Suppressor macrophage (primary cell): ENCODE measurements at places on chromosomes 4 and X.

GRCh38 chrX:113136836-113137235 lies 296.2 kb upstream of the AMOT start:
- DNase-seq, result no peak

DNA sequence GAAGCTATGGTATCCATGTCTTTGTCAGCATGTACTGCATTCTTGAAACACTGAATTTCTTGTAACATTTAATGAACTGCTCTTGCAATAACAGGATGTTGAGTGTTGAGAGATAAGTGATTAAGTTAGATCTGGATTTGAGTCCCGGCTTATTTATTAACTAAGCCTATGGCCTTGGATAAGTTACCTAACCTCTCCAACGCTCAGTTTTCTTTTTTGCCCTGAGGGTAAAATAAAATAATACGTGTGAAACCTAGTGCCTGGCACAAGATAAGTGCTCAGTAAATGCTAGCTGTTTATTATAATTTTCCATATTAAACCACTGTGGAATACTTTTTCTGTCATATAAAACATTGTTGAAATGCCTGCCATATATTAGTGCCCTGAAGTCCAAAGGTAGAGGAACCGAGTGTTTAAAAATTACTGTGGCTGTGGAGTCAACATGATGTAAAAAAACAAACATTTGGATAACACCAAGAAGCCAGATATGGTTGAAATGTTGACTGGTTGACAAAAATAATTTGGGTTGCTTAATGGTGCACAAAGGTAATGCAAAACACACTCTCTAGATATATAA lies 58.6 kb upstream of the ALB start:
- no peak for DNase-seq

DNA sequence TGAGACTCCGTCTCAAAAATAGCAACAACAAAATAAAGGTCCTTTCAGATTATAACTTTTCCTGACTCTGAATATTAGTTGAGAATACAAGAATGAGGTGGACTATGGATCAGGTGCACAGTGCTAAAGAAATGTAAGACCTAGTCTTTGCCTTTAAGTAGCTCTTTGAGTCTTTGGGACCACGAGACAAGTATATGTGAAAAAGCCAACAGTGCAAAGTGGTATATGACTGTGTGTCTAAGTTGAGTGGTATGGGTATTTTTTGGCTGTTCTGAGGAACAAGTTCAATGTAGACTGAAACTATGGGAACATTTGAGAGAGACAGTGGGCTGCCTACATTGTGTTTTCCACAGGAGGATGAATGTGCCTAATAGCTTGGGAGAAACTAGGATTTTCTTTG lies 2.8 kb downstream of the GAB1 start:
- DNase-seq, result no peak

DNA sequence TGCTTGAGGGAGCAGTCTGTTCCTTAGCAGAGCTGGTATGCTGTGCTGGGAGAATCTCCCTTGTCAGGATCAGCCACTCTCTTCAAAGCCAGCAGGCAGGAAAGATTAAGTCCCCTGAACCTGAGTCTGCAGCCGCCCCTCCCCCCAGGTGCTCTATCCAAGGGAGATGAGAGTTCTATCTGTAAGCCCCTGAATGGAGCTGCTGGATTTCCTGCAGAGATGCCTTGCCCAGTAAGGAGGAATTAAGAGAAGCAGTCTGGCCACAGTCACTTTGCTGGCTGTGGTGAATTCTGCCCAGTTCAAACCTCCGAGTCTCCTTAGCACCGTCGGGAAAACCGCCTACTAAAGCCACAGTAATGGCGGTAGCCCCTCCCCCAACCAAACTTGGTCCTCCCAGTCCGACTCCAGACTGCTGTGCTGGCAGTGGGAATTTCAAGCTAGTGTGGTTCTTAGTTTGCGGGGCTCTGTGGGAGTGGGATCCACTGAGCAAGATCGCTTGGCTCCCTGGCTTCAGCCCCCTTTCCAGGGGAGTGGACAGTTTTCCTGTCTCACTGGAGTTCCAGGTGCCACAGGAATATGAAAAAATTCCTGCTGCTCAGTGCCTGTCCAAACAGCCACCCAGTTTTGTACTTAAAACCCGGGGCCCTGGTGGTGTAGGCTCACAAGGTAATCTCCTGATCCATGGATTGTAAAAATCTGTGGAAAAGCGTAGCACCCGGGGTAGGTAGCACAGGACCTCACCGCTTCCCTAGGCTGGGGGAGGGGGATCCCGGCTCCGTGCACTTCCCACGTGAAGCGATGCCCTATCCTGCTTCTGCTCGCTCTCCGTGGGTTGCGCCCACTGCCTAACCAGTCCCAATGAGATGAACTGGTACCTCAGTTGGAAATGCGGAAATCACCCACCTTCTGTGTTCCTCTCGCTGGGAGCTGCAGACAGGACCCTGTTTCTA lies 38.0 kb downstream of the RAB28 start:
- no peak for DNase-seq

- no peak for DNase-seq
Measured at GRCh38 chrX:56800801-56801200, 71.8 kb downstream of the NBDY start.

- DNase-seq, result no peak
Measured at GRCh38 chrX:123357941-123358340, 173.9 kb downstream of the GRIA3 start.

DNA sequence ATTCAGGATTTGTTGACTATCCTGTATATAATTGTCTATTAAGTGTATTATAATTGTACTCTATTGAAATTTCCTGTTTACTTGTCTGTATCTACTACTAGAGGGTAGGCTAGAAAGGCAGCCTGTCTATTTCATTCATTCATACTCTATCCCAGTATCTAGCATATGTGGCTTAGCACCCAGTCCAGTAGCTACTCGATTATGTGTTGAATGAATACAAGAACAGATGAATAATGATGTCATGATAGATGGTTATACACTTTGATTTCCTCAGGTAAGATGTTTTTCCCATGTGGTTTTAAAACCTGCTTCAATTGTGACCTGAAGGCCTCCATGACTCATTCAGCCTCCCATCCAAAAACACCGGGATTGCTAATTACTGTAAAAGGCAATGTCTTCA lies 68.0 kb downstream of the IL21 start:
- no peak for DNase-seq

- peak; percentile 6 for DNase-seq
Measured at GRCh38 chr4:151604238-151604637, 156.6 kb downstream of the GATB start.

GRCh38 chrX:150942942-150943594 lies 40.1 kb upstream of the HMGB3 start:
- DNase-seq, result no peak

GRCh38 chrX:110944751-110945675 lies 149.4 kb upstream of the CHRDL1 start:
- DNase-seq, result no peak

- no peak for DNase-seq
Measured at GRCh38 chrX:973010-973632, 239.3 kb downstream of the CRLF2 start.

DNA sequence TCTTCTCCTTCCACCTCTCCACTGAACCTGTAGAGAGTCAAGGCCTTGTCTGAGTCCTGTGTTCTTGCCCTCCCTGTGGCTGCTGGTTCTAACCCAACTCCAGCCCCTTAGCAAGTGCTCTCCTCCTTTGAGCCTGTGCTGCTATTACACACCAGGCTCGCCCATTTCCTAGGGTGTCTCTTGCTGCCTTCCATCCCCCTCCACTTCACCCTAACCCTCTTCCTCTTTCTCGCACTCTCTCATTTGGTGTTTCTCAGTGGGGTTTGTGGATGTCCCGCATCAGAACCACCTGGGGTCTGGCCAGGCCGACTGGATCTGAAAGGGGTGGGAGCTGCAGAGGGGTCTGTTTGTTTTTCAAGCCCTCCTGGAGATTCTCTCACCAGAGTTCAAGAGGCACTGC lies 156.7 kb downstream of the SPRY1 start:
- DNase-seq, result peak; percentile 13

DNA sequence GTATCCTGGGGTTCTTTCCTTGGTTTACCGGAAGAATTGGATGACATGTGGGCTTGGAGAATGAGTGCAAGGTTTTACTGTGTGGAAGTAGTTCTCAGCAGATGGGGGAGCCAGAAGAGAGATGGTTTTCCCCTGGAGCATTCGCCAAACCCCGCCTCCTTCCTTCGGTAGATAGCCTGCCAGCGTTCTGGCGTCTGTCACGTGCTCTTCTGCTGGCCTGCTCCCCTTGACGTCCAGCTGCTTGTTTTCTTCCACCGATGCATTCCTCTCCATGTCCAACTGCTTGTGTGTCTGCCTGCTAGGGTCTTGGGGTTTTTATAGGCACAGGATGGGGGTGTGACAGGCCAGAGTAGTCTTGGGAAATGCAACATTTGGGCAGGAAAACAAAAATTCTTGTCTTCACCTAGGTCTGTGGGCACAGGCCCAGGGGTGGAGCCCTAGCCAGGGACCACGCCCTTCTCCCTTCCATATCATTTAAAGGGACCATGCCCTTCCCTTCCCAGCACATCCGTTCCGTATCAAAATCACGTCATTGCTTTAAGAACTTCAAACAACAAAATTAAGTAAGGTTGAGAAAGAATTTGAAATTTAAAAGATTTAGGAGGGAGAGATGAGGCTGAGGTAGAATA lies 538.7 kb upstream of the SMIM31 start:
- no peak for DNase-seq

- DNase-seq, result no peak
Measured at GRCh38 chr4:16818005-16818404, 80.4 kb downstream of the LDB2 start.

DNA sequence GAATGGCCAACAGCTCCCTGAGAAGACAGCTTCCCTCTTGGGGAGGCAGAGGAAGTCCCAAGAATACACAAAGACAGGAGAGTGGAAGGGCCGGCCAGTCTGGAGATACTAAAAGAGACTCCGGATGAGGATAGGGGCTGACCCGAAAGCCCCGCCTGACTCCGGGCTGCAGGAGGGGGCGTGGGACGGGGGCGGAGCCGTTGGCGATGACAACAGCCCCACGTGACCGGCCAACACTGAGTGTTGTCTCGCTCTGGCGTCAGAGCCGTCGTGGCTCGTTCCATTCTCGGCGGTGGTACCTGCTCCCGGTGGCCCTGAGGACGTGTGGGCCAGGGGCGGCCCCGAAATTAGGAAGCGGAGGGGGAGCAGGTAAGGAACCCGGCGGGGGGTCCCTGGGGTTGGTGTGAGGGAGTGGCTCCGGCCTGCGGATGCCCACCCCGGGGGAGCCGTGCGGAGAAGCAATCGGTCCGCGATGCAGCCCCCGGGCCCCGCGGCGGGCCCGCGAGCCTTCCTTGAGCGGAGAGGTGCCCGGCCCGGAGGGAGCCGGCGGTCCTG lies at the start of gene BEX4:
TSS of gene BEX4 (plus strand) at position 239 of the 555 bp plus-strand sequence. CDS start 1,046 bp downstream, outside the sequence.
- DNase-seq, result peak; percentile 87

GRCh38 chr4:46249516-46249915 lies 125.7 kb upstream of the GABRG1 start:
- no peak for DNase-seq

DNA sequence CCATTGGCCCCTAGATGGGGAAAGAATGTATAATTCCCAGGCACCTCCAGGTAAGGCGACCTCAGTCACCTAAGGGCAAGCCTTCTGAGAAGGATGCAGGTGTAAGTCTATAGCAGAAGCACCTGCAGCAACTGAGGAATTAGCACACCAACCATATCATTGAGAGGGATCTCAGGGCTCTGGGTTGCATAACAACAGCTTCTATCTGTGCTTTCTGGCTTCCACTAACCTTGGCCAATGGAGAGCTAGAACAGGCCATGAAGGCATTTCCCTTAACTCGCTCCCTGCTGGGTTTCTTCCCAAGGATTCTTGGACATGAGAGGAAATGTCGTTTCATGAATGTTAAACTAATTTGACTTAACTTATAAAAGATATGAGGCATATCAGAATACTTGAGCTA lies 177.8 kb upstream of the GK2 start:
- no peak for DNase-seq

- DNase-seq, result no peak
Measured at GRCh38 chr4:176546975-176547374, 227.2 kb downstream of the SPCS3 start.

DNA sequence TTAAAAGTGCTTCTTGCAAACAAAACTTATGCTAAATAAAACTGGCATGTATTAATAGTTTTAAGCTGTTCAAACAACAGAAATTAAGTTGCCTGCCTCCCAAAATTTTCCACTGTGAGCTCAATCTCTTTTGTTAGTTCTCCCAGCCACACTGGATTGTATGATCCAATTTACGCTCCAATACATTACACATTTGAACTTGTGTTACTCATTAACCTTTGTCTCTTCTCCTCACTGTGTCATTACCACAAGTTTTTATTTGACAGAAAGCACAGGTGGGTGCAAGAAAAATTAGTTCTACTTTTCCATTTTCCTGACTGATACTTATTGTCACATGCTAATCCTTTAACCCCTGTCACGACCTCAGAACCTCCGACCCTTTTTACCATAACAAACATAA lies 55.5 kb downstream of the SHISA3 start:
- DNase-seq, result no peak

DNA sequence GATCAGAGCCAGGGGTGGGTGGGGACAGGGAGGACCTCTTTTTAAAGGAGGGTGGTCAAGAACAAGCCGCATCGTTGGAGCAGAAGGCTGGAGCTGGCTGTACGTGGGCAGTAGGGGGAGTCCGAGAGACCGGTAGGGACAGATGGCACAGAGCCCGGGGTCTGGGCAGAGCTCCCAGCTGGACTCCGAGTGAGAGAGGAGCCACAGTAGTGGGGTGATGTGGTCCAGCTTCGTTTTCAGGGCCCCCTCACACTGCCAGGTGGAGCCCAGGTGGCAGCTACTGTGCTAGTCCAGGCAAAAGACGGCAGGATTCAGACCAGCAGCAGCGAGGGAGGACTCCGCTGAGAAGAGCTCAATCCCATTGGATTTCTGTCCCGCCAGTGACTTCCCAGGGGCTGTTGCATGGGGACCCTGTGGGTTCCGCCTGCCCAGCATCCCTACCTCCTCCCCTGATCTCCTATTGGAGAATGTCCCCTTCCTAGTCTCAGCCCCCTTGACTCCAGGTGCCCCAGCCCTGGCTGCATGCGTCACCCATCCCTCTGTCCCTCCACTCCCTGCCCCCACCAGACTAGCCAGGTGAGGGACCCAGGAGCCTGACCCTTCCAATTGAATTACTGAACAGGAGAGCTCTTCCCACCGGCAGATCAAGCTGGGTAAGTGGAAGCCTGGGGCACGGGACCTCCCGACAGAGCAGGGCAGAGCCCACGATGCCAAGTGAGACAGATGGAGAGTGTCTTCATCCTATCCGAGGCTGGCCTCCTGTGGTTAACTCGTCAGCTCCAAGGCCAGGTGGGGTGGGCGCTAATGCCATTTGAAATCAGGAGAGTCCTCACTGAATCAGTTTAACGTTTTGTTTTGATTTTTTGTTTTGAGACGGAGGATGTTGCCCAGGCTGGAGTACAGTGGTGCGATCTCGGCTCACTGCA lies 2.9 kb downstream of the ARHGAP4 start:
- DNase-seq, result no peak
